ENCODE measurements at places on chromosomes 5 and 9.
A peak's percentile ranks its signal among the peaks of the same experiment; 100 is the strongest.

DNA sequence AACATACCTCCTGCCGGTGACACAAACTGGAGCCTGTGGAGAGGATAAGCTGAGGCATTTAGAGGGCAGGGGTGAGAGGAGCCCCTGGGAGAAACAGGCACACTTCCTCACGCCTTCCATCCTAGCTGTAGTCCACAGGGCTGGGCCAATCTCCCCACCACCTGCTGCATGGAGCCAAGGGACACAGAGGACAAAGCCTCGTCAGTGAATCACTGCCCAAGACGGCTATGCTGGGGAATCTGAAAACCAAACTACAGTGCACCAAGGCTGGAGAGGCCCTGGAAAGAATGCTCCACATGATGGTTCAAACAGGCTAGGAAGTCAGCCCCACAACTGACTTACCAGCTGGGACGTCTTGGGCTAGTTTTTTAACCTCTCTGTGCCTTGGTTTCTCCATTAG, 57.0 kb downstream of the SHB start:
- no peak for DNase-seq

DNA sequence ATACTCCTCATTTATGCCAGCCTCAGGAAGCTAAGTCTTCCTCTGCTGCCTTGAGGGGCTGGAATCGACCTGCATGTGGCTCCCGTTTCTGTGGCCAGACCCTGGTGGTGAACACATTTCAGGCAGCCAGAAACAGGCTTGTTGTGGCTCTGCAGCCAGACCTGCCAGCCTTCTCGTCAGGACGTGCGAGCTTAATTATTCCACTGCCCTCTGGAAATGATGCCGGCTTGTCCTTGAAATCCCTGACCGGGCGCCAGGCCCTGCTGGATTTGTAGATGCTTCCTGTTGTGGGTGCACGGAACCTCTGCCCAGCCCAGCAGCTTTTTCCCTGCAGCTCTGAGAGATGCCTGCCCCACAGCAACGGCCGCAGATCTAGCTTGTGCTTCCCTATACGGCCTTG, 41.6 kb downstream of the PDZD2 start:
- DNase-seq = no peak

DNA sequence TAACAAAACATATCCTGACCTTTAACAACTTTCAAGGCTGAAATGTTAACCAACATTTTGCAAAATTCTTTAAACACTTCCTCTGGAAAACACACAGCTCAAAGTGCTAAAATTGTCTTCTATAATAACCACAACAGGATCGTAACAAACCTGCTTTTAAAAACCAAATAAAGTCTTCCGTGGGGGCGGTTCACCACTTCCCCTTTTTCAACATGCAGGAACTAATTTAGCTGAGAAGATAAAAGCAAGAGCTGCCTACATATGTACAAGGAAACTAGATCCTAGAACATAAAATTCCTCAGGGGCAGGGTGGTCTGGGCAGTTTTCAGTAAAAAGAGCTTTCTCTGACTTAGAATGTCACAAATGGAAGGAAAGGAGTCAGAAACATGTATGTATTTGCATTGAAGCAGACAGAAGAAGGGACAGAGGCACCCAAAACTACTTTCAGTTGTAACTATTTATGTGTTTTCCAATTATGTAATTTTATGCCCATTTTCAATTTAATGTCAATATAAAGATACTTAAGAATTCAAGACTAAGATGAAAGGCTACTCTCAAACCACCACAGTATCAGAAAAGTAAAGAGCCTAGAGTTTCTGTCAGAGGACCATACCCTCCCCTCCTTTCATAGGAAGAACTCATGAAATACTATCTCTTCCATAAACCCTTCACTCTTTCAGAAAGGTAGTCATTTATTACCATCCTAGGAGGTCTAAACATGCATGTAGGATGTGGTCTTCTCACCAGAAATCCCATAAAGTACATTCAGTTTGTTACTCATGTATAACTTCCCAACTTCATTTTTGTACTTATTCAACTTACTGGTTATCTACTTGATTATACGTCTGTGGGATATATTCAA, 185.9 kb upstream of the RASA1 start:
- DNase-seq = peak; percentile 9

- no peak for DNase-seq
Observed at GRCh38 chr9:100058699-100059579, 39.9 kb downstream of the ERP44 start.

DNA sequence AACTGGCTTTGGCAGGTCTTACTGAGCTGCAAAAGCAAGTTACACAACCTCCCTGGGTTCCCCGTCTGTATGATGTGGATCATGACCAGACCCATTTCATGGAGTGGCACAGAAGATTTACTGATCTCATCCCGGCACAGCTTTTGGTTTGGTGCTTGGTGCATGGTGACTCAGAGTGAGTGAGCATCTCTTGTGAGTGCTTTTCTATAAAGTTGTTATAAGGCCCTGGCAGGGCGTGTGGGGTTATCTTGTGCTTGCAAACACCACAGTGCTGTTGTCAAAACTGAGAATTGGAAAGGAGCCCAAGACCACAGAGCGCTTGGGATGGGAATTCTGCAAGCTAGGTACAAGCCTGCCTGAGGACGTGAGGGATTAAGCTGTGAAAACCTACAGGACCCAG, 425.2 kb downstream of the GADD45G start:
- no peak for DNase-seq

GRCh38 chr5:54859316-54859715, 126.1 kb downstream of the ESM1 start:
- no peak for DNase-seq

GRCh38 chr9:123457583-123457982, 101.6 kb downstream of the CRB2 start:
- DNase-seq = no peak

- no peak for DNase-seq
Observed at GRCh38 chr9:134265078-134265477, 61.2 kb upstream of the RXRA start.

- DNase-seq = no peak
Observed at GRCh38 chr5:1119312-1119831, 7.5 kb upstream of the SLC12A7 start.

- no peak for DNase-seq
Observed at GRCh38 chr9:90569511-90569910, 73.1 kb downstream of the DIRAS2 start.

GRCh38 chr9:116749772-116750171, 62.7 kb downstream of the TRIM32 start:
- no peak for DNase-seq

DNA sequence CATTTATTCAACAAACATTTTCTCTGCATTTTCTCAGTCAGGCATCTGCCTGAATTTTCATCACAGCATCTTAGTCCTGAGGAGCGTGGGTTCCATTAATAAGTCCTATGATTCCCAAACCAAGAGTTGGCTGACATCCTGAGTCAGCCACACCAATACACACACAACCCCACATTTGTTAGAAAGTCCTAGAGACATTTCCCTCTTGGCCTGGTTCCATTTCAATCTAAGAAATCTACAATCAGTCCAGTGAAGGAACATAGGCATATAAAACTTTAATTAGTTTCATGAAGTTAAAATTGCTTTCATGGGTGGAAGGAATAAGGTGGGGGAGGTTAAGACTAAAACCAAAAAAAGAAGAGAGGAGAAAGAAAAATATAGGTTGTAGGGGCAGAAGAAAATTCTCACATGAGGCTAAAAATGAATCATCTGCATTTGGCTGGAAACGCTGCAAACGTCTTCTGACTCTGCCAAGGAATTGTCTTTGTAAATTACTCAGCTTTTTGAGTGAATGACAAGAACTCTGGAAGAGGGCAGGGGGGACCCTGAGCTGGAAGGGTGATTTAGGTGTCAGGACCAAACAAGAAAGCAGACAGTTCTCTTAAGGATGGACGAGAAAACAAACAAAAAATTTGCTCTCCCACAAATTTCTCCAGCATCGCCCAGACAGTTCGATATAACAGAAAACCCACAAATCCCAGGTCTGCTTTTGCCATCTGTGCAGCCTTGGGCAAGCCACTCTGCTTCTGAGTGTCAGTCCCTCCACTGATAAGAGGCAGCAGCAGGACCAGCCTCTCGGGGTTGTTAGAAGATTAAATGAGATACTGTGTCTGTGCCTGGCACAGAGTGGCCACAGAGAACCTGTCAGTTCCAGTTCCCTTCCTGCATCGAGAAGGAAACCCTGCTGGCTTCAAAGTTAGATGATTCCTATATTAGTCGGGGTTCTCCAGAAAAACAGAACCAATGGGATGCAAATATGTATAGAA, 289.7 kb downstream of the CDK5RAP2 start:
- no peak for DNase-seq

- no peak for DNase-seq
Observed at GRCh38 chr9:125631391-125632085, 75.5 kb downstream of the MAPKAP1 start.

DNA sequence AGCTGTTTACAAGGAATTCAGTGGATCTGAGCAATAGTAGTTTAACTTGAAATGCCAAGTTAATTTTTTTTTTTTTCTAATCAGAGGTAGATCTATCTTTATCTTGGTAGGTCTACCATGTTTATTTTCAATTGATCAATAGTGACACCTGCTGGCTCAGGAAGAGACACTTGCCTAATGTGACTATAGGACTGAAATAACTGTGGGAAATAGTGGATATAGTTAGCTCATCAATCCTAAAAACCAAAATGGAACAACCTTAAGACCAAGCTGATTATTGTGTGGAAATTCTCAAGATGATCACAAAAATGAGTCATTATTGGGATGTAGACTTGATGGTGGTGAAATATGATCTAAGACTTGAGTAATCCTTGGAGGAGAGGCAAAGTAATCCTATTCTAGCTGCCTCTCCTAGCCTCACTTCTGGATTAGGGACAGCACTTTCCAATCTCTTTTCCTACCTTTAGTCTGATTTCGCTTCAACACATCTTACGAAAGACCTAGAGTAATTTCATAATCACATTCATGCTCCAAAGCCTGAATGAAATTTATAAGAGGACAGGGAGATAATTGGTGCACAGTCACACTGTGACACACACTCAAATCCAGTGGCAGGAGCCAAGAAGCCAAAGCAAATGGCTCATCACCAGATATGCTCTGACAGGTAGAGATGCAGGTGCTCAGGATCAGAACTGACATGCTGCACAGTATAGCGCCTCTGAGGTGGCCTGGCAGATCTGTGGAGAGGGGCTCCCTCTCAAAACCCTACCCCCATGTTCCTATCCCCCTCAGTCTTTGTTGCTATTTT, 156.3 kb downstream of the HMHB1 start:
- peak; percentile 11 for DNase-seq

GRCh38 chr9:79268806-79269205, 303.0 kb upstream of the TLE4 start:
- DNase-seq = no peak

DNA sequence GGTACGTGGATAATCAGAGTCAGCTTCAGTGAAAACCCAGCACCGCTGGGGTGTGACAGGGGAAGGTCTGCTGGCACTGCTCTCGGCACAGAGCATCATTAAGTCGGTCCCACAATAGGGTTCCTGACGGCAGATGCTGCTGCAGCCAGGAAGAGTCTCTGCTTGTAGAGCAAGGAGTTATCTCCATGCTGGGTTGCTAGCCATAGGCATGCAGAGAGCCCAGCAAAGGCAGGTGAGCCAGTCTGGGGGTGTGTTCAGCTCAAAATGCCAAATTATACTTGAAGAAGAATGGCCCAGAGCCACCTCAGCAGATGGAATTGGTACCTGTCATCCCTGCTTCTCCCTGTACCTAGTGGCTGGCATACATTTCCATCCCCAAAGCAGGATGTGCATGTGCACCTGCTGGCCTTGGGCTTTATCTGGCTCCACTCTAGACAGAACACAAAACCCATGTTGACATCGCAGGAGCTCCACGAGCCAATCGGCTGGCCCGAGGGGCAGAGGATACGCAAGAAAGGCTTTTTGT, 100.8 kb downstream of the WDR41 start:
- no peak for DNase-seq

GRCh38 chr5:115657125-115657880, 31.5 kb upstream of the TMED7 start:
- no peak for DNase-seq

DNA sequence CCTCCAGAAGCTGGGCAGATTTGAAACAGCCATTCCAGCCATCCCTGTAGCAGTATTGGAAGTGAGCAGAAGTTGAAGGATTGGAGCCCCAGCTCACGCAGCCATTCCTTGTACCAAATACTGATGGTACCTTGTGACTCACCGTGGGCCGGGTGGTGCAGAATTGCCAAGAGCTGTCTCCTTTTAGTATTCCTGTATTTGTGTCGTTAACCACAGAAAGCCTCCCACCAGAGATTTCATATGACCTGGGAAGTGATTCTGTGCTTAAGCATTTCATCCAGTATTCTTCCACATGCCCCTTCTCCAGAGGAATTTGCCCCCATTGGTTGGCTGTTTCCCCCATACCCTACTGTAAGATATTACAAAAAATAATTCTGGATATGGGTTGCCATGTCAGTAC, 17.7 kb upstream of the TLX3 start:
- DNase-seq = no peak

GRCh38 chr5:96649681-96650540, 12.3 kb upstream of the CAST start:
- no peak for DNase-seq

DNA sequence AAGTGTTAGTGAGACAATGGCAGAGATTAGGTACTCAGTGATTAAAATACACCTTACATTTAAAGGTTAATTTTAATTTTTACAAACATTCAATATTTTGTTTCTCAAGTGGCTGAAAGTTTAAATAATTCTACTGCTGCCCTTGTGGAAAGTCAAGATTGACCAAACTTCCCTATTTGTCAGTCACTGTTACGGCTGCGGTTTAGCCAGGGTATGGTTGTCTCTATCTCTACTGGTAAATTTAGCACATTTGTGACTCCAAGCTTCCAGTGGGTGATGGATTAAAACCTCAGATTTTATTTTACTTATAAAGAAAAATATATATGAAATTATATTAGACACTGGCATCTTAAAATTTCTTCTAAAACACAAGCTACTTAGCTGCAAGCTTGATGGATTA, 368.4 kb downstream of the CDH18 start:
- no peak for DNase-seq

DNA sequence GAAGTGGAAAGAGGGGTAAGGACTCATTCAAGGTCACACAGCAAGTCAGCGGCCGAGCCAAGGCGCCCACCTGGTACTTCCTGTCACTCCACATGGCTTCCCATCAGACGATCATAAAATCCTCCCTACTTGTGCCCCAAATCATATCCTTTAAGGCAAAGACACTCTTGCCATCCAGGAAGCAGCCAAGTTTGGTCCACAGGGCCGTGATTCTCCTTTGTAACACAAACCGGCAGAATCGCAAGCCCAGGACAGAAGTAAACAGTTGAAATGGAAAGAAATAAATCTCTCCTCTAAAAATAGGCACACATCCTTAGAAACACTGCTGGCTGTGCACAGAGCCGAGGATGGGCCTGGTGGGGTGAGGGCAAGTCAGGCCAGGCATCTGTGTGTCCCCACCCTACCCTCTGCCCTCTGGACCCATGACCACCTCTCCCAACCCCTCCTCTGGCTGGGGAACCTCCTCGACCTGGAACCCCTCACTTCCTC, 30.5 kb downstream of the TMOD1 start:
- no peak for DNase-seq

Measured in GM18507 (cell line).